ENCODE measurements at places on chromosomes 6 and 20.

- no peak for DNase-seq
Observed at GRCh38 chr6:131741688-131742393, 31.0 kb upstream of the CTAGE9 start.

GRCh38 chr6:128478230-128479047 is 42.0 kb downstream of the PTPRK start:
- DNase-seq = no peak

DNA sequence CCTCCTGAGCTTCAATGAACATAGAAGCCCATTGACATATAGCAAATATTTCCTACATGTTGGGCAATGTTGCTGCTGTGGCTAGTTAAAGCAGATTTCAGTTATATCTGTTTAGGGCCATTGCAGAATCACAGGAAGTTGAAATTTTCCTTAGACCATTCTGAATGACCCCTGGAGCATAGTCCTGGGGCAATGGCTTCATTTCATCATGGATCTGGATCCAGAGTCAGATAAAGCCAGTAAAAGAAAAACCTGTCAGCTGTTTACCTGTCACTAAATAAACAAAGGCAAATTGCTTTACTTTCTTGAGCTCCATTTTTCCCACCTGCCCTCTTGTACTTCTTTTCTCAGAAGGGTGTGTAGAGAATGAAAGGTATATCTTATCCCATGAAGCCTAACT is 494.0 kb upstream of the MAP3K7 start:
- DNase-seq = no peak

- DNase-seq = no peak
Observed at GRCh38 chr6:20606831-20607230, 72.6 kb downstream of the CDKAL1 start.

GRCh38 chr6:105648276-105648675 is 245.4 kb upstream of the PREP start:
- DNase-seq = no peak

DNA sequence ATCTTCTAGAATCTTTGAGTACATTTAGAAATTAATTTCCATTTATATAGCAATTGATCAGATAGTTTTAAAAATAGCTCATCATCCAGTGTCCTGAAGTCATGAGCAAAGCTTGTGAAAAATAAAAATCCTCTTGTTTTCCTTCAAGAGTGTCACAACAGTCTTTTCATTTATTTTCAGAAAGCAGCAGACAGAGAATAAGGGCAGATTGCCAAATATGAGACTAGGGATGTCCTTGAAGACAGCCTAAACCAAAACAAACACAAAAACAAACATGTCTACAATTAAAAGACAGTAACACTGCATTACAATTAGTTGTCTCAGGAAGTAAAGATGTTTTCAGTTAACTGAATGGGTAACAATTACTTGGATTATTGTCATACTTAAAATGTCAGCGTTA is 682.8 kb downstream of the TFAP2A start:
- DNase-seq = no peak

GRCh38 chr6:126300735-126301134 is 39.2 kb upstream of the CENPW start:
- DNase-seq = no peak

DNA sequence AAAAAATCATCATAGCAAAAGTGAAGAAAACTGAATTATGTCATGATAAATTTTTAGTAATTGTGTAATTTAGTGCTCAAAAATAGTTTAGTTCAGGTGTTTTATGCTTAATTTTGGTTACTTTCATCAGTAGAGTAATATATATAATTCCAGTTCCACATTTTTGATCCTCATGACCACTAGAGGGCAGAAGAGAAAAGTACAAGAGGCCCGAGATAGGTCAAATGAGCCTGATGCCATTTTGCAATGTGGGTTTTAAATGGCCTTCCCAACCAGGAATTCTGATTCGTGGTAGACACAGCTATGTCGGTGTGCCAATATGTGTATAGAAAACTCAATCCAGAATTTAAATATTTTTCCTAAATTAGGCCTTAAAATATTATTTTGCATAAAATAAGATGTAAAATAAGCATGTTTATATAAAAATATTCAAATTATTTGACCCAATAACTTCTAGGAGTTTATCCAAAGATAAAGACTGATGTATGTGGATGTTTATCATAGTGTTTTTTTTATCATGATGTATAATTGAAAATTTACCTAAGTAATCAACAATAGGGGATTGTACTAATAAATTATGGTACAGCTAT is 159.7 kb upstream of the RPS6KA2 start:
- DNase-seq = peak; percentile 65

GRCh38 chr20:8033151-8033841 is 13.7 kb upstream of the TMX4 start:
- DNase-seq = no peak

GRCh38 chr6:157185171-157185570 is 138.1 kb downstream of the TMEM242 start:
- DNase-seq = no peak

- DNase-seq = peak; percentile 71
Observed at GRCh38 chr6:85865420-85866369, 223.0 kb upstream of the SYNCRIP start.

- no peak for DNase-seq
Observed at GRCh38 chr6:169938262-169938701, 186.9 kb downstream of the ERMARD start.

DNA sequence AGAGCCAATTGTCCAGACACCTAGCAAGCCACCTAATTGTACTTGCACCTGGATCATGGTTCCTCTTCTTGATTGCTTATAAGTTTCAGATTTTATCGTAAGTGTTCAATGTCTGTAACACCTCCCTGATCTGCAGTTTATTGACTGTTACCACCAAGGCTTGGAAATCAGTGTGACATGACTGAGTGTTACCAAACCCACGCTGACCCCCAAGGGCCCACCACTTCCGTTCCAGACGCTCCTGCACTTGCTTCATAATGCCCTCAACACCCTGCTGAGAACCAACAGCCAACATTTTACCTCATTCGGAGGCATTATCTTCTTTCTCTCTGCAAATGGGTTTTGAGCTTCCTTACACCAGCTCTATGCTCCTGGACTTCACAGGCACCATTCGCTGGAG is 6.3 kb downstream of the CCR6 start:
- DNase-seq = no peak

DNA sequence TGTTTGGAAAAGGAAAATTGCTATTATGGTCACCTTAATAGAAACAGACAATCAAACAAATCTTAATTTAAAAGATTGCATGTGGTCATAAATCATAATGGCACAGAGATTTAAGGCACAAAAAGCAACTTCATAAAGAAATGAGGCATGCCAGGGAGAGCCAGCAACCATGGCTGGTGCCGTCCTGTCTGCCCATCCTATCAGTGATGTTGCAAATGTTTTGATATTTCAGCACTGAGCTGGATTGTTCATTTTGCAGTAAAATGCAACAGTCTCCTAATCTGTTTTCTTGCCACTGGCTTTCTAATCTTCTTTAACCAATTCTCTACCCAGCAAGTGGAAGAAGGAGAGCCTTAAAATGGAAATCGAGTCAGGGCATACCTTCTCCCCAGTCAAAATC is 249.8 kb downstream of the SAMD5 start:
- no peak for DNase-seq

All from IMR-90 (cell line).